KBM-7 (cell line): ENCODE measurements at places on chromosomes 4 and X.

- DNase-seq, result no peak
These were observed 80.7 kb downstream of the ZAR1 start for GRCh38 chr4:48570646-48571220.

DNA sequence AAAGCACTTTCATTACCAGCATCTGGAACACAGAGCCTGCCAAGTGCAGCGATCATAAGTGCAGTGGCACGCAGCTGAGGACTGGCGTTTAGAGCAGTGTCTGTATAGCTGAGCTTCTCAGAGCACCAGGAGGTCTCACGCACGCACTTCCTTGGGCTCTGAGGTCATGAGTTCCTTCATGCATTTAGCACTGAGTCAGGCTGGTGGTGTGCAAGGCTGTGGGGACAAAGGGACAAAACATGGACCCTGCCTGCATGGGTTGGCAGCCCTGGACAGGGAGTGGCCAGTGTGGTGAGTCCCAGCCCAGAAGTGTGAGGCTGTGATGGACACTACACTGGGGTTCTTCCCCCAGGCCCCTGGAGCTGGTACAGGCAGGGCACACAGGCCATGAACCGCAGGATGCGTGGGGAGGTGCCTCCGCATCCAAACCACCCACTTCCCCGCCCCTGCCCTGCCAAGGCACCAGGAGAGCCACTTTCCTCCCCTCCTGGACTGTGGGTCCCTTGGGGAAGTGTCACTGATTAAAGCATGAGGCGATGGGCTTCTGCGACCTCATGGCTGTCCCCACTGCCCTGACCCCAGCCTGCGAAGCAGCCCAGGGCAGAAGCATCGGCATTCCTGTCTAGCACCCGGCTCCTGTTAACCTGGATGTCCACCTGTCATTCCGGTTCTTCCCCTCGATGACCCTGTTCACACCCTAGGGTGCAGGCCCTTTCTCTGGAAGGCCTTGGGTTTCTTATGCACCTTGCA lies 37.2 kb upstream of the GPR78 start:
- DNase-seq, result no peak

GRCh38 chrX:109974906-109975655 lies 27.8 kb upstream of the TMEM164 start:
- peak; percentile 15 for DNase-seq

DNA sequence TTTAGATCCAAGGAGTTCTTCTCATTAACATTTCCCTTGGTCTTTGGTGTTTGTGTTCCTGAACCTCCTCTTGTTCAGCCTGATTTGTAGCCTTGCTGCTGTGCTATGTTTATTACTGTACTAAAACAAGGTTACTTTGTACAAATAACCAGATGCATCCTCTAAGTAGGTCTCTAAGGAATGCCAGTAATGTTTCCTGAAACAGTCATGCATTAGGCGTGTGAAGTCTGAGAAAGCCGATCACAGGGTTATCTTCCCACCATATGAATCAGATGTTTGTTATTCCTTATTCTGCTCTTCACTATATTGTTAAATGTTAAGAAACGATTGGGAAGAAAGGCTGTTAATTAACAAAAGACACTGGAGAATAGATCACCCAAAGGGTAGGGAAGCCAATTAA lies 66.9 kb downstream of the GALNTL6 start:
- no peak for DNase-seq

GRCh38 chr4:177237291-177237690 lies 72.4 kb upstream of the NEIL3 start:
- no peak for DNase-seq

DNA sequence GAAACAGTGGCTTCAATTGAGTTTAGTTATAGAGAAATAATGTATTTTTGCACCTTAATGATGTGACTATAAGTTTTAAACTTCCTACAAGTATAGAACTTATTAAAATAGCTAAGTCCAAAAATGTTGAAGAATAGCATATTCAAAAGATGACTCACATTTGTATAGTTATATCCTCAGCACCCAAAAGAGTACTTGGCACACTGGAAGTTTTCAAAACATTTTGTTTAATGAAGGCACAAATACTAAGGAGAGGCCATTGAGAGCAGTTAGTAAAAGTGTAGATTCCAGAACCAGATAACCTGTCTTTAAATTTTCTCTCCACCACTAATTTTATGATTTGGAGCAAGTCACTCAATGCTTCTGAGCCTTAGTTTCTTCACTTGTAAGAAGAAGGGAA lies 226.9 kb upstream of the MID1 start:
- no peak for DNase-seq

DNA sequence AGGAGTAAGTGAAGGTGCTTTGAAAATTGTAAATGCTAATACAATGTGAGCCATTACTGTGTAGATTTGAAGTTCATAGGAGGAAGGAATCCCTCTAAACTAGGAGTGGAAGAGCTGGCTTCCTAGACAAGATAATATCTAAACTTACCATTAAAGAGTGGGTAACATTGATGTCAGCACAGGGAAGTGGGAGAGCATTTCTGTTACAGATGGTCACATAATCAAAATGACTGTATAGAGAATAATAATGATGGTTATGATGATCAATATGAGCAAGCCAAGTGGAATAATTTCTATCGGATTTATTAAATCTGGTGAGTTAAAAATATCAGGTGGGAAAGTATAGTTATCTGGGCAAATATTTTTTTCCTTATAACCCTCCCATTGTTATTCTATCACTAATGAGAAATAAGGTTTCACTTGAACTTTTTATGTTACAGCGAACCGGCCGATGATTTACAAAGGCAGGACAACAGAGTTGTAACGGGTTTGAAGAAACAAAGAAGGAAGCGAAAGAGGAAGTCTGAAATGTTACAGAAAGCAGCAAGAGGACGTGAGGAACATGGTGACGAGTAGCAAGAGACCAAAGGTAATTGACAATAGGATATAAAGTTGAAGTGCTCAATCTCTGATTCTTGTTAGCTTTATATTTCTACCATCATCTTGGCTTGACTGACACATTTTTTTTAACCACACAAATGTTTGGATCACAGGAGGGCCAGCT lies 43.5 kb downstream of the FMR1NB start:
- no peak for DNase-seq

- DNase-seq, result no peak
These were observed 101.9 kb downstream of the SORCS2 start for GRCh38 chr4:7294176-7294756.

DNA sequence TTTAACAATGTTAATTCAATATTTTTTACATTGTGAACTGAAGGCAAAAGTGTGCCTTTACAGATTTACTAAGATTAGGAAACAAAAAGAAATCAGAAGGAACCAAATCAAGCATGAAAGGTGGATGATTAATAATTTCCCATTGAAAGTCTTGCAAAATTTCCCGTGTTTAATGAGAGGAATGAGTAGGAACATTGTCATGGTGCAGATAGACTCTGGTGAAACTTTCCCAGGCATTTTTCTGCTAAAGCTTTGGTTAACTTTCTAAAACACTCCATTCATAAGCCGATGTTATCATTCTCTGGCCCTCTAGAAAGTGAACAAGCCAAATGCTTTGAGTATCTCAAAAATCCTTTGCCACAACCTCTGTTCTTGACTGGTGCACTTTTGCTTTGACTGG lies 1522.8 kb upstream of the PABPC4L start:
- DNase-seq, result no peak

DNA sequence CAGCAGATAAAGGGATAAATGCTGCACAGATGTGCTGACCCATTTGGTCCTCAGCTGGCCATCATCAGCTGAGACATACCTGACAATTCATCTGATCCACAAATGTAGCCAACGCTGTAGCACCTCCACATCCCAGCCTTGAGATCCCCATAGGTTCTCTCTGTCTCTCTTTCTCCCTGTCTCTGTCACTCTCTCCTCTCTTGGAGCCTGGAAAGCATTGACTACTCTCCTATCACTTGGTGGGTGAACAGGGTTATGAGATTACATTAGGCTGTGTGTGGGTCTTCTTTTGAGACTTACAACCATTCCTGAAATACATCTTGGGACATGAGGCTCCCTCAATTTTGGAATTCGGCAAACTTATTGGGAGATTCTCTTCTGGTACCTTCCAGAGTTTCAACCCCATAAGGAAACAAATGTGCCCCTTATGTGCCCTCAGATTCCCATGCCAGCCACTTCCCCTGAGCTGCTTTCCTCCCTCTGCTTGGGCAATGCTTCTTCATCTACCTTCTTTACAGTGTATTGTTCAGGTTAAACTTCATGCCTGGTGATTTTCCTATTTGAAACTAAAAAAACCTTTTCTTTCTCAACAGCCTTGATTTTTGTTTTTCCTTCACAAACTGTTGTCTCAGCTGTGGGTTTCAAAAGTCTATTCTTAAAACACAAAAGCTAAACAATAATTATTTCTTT lies 29.1 kb upstream of the FGF2 start:
- DNase-seq, result no peak

- no peak for DNase-seq
These were observed 339.0 kb upstream of the DDX53 start for GRCh38 chrX:22660756-22661155.

- DNase-seq, result peak; percentile 89
These were observed 12.4 kb downstream of the GPAT3 start for GRCh38 chr4:83548151-83548905.

GRCh38 chr4:173253561-173253960 lies 80.6 kb downstream of the HMGB2 start:
- DNase-seq, result no peak

GRCh38 chr4:147928400-147928799 lies 196.5 kb downstream of the ARHGAP10 start:
- DNase-seq, result no peak

- DNase-seq, result no peak
These were observed 298.7 kb upstream of the CLNK start for GRCh38 chr4:10983268-10983667.

DNA sequence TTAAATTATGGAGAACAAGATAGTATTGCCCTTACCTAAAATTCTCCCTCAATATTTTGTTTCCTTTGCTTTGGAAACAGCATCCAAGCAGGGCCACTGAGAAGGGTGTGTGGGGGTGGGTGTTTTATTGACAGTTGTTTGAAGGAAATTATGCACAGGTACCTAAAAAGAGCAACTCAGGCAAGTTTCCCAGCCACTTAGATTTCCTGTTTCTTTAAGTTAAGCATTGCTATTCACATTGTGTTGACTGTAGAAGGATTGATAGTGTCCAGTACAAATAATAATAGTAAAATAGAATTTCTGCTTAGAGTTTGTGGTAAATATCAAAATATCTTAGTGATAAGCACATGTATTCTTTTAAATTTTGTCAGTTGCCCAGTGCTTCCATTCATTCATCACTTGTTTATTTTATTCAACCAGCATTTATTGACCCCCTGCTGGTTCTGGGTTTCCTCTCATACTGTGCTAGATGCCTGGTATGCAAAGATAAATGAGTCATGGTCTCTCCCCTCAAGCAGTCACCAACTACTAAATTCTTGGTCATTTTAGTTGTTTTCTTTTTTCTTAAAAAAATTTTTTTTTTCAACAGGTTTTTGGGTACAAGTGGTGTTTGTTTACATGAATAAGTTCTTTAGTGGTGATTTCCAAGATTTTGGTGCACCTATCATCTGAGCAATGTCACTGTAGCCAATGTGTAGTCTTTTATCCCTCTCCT lies 50.0 kb downstream of the GALNT7 start:
- DNase-seq, result peak; percentile 55

GRCh38 chr4:168531305-168531704 lies 34.5 kb downstream of the PALLD start:
- no peak for DNase-seq

GRCh38 chrX:121011254-121011653 lies 25.7 kb upstream of the CT47A1 start:
- no peak for DNase-seq

DNA sequence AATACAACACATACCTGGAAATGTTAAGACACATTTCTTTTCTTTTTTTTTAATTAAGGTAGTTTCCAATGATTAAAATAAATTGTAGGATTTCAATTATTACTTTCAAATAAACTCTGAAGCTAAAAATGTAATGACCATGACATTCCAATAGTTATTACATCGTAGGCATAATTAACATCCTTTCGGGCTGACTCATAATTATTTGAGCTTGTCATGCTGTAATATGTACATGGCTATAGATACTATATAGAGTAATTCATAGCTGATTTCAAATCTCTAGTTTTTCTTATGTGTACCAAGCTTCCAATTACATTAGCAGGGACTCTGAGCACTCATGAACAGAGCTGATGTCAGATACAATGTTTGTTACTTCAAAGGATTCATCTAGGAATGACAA lies 125.7 kb upstream of the GABRG1 start:
- DNase-seq, result no peak
